Stimulated activated naive CD8-positive, alpha-beta T cell treated with anti-CD3 and anti-CD28 coated beads, Interleukin-15, Interleukin-2, amounts not matched to agents 100 U/mL and 50 U/mL, for 24 hours (primary cell): ENCODE measurements at places on chromosomes 3 and 15.

DNA sequence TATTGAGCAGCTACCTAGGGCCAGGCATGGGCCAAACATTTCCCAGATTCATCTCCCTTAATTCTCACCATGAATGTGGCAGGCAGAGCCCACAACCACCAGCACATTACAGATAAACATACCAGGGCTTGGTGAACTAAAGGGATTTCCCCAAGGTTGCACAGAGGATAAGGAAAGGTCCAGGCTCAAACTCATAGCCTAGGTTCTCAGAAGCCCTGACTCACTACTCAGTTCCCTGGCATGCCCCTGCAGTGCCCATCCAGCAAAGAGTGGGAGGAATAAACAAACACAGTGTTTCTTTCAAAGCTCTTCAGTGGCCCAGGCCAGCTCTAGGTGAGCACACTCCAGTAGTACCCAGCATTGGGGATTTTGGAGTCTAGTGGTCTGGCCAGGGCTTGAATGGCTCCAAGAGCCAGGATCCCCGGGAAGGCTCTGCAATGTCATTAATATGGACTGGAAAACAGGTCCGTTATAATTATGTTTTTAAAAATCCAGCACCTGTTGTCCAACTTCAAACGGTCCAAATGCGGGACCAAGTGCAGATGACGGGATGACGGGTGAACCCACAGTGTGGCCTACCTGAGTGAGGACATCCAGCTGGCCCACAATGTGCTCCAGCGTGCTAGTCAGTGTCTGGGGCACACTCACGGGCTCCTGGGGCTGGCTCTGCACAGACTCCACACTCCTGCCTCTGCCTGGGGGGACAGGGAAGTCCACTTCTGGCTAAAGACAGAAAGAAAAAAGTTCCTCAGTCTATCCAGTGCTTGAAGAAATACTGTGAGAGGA is 39.8 kb upstream of the DUSP7 start:
- no peak for DNase-seq

- no peak for DNase-seq
Observed at GRCh38 chr3:58012302-58012701, 4.1 kb downstream of the FLNB start.

- no peak for DNase-seq
Observed at GRCh38 chr15:85603160-85603559, 191.6 kb downstream of the KLHL25 start.

- DNase-seq: no peak
Observed at GRCh38 chr3:185502987-185503386, 4.2 kb upstream of the TMEM41A start.

DNA sequence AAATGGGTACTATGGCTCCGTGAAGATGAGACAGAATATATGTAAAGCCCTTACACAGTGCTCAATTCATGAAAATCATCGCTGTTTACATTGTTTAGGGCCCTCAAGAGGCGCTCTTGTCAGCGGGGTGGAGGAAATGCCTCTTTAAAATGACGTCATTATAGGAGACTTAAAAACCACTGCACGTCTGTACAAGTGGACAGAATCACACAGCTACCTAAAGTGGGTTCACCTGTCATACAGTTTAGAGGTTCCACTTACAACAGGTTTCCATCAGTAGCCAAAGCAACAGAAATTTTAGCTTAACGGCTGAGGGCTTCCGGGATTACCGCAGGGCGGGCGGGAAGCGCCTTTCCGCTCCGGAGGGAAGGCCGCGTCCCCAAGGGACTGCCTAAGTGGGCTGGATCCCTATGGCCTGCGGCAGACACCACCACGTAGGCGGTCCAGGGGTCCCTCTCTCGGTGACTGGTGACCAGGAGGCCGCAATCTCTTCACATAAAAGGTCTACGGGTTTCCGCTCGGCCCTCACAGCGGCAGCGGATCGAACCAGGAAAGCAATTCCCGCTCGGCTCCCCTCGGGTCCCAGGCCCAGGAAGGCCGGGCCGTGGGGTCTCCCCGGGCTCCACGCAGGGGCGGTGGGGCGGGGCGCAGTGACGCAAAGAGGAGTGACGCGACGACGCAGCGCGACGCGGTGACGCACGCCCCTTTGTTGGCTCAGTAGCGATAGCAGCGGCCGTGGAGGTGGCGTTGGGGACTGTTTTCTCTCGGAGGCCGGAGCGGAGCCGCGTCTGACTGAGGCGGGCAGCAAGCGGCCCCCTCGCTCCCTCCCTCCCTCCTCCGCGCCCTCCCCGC is at the start of gene ARIH1:
Gene ARIH1, plus strand, starts transcription at position 717 of the 852 bp plus-strand sequence. CDS start 310 bp downstream, outside the sequence.
- DNase-seq: peak; percentile 97

DNA sequence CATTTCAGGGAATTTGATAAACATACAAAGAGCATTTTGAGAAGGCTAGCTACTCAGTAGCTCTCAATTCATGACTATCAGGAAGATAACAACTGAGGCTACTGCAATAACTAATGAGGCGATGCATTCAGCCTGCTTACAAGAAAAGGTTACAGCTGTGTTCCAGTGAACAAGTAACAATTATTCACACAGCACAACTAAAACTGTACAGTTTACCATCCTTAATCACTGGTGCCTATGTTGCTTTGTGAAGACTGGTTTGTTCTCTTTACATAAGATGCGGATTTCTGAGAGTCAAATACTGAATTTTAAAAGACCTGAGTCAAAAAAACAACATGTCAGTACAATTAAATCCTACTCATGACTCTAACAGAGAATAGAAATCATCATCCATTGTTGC is 526.3 kb downstream of the OTOL1 start:
- no peak for DNase-seq

GRCh38 chr3:54372232-54372631 is 249.9 kb downstream of the CACNA2D3 start:
- no peak for DNase-seq

DNA sequence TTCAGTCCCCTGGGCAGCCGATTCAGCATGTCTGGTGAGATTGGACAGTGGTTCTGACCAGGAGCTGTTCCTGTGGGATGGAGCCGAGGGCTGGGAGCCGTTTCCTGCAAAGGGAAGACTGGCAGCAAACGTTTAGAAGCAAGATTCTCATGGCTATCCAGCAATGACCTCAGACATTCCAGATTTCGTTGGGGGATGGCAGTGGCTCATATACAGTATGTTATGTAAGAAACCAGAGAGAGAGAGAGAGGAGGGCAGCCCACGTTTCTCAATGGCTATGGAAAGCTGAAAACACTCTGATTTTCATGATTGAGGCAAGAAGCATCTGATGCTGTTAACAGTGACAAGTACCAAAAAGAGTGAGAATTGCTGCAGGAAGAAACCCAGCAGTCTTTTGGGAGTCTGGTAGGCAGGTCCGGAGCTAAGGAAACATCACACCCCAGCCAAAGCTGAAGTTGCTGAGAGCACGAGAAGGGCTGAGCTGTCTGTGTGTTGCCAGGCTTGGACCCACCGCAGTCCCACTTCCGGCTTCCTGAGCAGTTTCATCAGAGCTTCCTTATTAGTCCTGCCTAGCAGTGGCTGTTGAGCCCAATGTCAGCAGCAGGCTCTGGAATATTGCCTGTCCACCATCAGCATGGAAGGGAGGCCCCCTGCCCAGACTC is 25.6 kb upstream of the VPS8 start:
- peak; percentile 30 for DNase-seq

DNA sequence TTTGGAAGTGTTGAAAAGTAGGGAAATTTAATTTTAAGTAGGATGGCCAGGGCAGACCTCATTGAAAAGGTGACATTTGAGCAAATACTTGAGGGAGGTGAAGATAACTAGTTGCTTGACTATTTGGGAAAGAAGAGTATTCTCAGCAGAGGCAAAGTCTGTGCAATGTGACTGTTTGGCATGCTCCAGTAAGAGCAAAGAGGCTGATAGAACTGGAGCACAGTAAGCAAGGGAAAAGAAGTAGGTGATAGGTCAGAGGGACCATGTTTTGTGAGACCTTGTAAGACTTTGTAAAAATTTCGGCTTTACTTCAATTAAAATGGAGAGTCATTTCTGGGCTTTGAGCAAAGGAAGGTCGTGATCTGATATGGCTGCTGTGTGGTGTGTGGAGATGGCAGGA is 335.8 kb downstream of the ZIC1 start:
- DNase-seq: no peak

GRCh38 chr3:194221336-194221735 is 85.4 kb downstream of the HES1 start:
- DNase-seq: no peak

GRCh38 chr3:160616311-160616710 is 50.9 kb upstream of the KPNA4 start:
- DNase-seq: no peak

DNA sequence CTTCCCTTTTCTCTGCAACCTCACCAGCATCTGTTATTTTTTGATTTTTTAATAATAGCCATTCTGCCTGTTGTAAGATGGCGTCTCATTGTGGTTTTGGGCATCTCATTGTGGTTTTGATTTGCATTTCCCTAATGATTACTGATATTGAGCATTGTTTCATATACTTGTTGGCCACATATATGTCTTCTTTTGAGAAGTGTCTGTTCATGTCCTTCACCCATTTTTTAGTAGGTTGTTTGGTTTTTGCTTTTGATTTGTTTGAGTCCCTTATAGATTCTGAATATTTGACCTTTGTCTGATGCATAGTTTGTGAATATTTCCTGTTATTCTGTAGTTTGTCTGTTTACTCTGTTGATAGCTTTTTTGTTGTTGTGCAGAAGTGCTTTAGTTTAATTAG is 312.2 kb upstream of the TBC1D5 start:
- DNase-seq: no peak
